B cell (primary cell): ENCODE measurements at places on chromosomes 11 and 22. TPM values are rescaled to one million over a fixed set of nuclear protein-coding genes. Genes with fewer than 3 reads are reported as not detected.

ANO1 gene
- not detected in 2 replicates for polyA plus RNA-seq

ILK gene
- polyA plus RNA-seq, result 85.9 and 88.5 TPM in 2 replicates

GRIA4 gene
- not detected in 2 replicates for polyA plus RNA-seq

MPZL2 gene
- 0.10 TPM in 1 of 2 replicates, not detected in the other for polyA plus RNA-seq

SMCO4 gene
- polyA plus RNA-seq, result 1.3 and 5.1 TPM in 2 replicates

KRTAP5-5 gene
- not detected in 2 replicates for polyA plus RNA-seq

SLC16A8 gene
- polyA plus RNA-seq, result not detected in 2 replicates

TMEM45B gene
- 0.10 TPM in 1 of 2 replicates, not detected in the other for polyA plus RNA-seq

TREH gene
- polyA plus RNA-seq, result not detected in 2 replicates

MRGPRE gene
- polyA plus RNA-seq, result not detected in 2 replicates

AIFM3 gene
- 6.0 and 7.5 TPM in 2 replicates for polyA plus RNA-seq

GVQW3 gene
- polyA plus RNA-seq, result 3.5 and 4.9 TPM in 2 replicates

OSBPL5 gene
- 1.2 TPM in 2 replicates for polyA plus RNA-seq
